ENCODE measurements at places on chromosomes 4 and X.

- DNase-seq, result peak; percentile 49
Measured at GRCh38 chr4:673349-674091, 556 bp downstream of the ATP5ME start.

DNA sequence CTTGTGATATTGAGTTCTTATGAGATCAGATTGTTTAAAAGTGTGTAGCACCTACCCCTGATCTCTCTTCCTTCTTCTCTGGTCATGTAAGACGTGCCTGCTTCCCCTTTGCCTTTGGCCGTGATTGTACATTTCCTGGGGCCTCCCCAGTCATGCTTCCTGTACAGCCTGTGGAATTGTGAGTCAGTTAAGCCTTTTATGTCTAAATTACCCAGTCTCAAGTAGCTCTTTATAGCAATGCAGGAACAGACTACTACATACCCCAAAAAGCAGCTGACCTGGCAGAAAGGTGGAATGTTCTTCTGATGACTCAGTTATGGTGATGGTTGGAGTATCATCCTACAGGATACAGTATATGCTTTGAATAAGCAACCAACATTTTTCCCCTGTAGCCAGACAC is 11.4 kb upstream of the MCUB start:
- no peak for DNase-seq

- no peak for DNase-seq
Measured at GRCh38 chrX:19535476-19535875, 20.2 kb upstream of the MAP3K15 start.

GRCh38 chr4:140046016-140046415 is 108.0 kb downstream of the MAML3 start:
- no peak for DNase-seq

- peak; percentile 4 for DNase-seq
Measured at GRCh38 chr4:34619531-34620162, 1624.7 kb downstream of the ARAP2 start.

GRCh38 chr4:17494258-17495190 is 17.4 kb downstream of the QDPR start:
- DNase-seq, result no peak

- no peak for DNase-seq
Measured at GRCh38 chr4:119523399-119523798, 105.2 kb downstream of the PDE5A start.

GRCh38 chr4:123503698-123504363 is 107.2 kb downstream of the SPRY1 start:
- DNase-seq, result no peak

- peak; percentile 54 for DNase-seq
Measured at GRCh38 chr4:48420144-48420543, 63.0 kb upstream of the SLC10A4 start.

DNA sequence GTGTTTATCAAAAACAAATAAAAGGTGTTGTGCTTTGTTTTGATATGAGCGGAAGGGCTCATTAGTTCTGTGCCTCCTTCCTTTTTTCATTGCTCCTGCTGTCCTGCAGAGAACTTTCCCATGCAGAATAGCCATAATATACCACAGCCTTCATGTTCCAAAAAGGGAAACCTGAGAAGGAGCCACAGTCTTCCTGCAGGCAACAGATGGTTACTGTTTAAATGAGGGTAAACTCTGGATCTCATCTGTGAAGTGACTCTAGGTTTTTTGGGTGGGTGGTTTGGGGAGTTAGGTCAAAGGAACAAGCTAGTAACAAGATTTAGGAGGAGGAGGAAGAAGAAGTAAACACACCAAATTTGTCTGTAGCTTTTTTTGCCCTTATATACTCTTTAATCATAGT is 131.8 kb downstream of the BMPR1B start:
- no peak for DNase-seq

DNA sequence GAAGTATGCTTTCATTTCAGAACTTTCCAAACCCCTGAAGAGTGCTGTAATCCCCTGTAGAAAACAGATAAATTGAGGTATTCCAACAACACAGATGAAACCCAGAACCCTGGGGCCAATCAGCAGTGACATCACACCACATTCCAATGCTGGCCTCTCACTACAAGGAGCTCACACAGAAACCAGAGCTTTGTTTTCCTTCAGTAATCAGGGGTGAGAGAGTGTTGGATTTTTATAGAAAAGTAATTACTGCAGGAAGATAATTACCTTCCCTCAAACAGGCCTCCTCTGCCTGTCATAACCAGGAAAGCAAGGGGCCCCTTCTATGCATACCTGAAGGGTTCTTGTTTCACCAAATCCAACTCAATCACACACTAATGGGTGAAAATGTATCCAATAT is 246.2 kb downstream of the SCFD2 start:
- DNase-seq, result no peak

DNA sequence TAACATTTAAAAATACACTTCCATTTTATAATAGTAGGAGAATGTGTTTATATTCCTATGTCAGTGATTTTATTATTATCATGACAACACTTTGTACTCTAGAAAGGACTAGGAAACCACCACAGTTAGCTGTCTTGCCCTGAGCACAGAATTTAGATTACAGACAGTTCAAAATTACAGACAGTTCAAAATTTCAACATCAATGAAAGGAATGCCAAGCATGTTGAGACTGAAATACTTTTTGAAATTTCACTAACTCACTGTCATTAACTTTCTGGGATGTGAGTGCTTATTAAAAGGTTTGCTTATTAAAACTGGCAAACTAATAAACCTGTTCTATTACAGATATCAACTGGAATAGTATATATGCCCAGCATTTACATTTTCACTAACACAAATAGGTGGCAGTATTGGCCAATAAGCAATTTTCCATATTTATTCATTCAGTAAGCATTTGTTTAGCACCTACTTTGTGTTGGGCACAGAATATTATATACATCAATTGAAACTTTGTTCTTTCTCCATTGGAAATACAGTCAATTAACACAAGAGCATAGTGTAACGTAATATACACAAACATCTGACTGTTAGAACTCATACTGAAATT is 179.4 kb downstream of the FBXW7 start:
- DNase-seq, result no peak

- DNase-seq, result no peak
Measured at GRCh38 chrX:2576793-2577192, 76.0 kb upstream of the DHRSX start.

DNA sequence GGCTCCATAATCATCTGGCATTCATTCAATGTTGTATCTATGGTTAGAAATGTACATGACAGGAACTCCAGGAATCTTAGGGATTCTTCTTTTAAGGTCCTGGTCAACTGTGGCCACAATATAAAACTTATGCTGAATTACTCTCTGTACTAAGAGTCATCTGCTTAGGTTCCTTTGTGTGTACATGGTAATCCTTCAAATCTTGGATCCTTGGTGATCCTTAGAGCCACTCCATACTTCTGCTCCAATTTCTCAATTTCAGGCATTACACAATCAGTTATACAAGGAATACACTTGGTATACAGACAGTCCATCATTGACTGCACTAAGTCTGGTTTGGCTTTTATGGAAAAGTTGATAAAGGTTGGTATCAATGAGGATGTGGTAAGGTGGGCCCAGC is 5.8 kb downstream of the SRD5A3 start:
- DNase-seq, result no peak

- DNase-seq, result no peak
Measured at GRCh38 chr4:11505221-11505971, 76.7 kb upstream of the HS3ST1 start.

DNA sequence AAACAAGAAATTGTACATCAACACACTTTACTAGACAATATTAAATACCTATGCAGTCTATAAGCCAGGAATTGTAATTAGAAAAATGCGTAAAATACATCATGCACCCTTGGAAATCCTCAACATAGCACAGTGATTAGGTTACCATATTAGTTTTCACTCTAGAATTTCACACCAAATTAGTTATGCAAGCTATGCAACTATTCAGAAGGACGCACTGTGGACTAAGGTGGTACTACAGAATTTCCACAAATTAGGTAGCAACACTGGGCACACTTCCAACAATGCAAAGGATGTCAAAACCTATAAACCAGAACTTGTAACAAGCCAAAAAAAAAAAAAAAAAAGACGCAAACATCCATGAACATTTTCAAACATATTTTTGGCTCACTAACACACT is 71.1 kb upstream of the ZCCHC13 start:
- no peak for DNase-seq

DNA sequence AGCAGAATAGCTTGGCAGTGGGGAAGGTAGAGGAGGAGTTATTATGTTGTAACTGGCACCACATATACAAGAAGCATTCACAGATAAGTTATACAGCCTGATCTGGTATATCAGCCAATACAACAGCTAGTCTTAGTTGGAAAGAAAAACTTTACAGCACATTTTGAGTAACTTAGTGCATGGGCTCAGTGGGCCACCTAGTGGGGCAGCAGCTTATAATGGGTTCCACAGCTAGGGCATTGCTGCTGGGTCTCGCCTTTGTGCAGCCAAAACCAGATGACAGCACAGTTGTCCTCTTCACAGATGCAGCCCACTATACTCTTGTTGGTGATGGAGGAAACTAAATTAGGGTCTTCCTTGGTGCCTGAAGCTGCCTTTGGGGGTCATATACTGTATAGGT is 448.1 kb upstream of the RASGEF1B start:
- no peak for DNase-seq

DNA sequence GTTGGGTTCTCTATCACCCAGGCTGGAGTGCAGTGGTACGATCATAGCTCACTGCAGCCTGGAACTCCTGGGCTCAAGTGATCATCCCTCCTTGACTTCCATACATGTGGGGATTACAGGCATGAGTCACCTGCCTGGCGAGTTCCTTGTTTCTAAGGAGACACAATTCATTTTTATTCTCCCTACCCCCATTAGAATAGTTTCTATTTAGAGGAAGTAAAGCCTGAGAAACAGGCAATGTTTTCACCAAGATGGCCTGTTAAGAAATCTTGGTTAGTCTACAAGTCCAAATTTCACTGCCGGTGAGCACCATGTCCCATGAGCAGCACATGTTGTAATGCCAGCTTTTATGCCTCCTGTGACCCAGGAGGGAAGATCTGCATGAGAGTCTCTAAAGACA is 5.7 kb downstream of the CYBB start:
- DNase-seq, result no peak

GRCh38 chrX:138037548-138037947 is 471.6 kb downstream of the ZIC3 start:
- no peak for DNase-seq

GRCh38 chr4:152503653-152504290 is 32.1 kb downstream of the FBXW7 start:
- DNase-seq, result no peak

GRCh38 chrX:23662853-23663252 is 4.4 kb upstream of the PRDX4 start:
- no peak for DNase-seq

- DNase-seq, result no peak
Measured at GRCh38 chrX:31506360-31506759, 434.5 kb upstream of the FTHL17 start.

- no peak for DNase-seq
Measured at GRCh38 chr4:159159611-159160010, 56.7 kb downstream of the RAPGEF2 start.

DNA sequence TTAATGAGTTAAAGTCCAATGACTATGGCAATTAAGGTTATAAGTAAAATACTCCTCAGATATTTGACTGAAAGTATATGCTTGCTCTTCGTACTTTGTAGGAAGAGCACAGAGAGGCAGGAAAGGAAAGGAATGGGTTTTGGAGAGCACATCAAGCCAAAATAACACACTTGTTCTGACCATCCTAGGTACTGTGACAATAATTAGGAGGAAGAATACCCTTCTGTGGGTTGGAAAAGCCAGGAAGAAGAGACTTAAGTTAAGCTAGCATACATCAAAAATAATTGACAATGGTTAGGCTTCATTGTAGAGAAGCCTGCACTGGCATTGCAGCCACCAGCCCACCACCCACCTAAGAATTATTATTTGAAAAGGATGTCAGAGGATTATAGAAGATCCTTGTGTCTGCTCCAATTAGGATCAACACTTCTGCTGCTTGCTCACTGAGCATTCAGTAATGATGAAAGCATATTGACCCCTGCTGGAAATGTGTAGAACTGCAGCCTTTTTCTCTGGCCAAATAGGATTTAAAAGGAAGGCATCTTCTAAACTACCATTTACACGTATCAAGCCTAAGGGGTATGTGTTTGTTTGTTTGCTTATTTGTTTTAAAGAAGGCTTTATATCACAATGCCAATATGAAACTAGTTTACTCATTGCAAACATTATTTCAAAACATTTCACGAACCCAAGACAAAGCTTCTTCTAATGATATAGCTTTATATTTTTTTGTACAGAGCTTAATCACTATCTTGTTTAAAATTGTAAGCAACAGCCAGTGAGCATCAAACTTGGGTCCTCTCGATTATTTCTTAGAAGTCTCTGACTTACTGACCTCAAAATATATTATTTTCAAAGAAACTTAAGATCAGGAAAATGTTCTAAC is 286.2 kb upstream of the TET2 start:
- peak; percentile 58 for DNase-seq

DNA sequence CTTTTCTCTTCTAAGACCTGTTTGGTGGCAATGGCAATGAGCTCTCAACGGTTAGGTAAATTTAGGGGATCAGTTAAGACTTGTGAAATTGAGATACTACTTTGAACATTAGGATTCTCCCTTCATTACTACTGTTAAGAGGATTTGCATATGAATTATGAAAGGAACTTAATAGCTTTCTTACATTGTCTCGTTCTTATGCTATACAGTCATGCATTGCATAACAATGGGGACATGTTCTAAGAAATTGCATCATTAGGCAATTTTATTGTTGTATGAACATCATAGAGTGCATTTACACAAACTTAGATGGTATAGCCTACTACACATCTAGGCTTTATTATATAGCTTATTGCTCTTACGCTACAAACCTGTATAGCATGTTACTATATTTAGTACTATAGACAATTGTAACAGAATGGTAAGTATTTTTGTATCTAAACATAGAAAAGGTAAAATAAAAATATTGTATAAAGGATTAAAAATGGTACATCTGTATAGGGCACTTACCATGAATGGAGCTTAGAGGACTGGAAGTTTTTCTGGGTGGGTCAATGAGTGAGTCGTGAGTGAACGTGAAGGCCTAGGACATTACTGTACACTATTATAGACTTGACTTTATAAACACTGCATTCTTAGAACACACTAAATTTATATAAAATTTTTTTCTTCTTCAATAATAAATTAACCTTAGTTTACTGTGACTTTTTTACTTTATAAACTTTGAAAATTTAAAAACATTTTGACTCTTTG is 62.5 kb downstream of the PAQR3 start:
- no peak for DNase-seq

- DNase-seq, result no peak
Measured at GRCh38 chrX:75303795-75304194, 29.9 kb downstream of the UPRT start.

DNA sequence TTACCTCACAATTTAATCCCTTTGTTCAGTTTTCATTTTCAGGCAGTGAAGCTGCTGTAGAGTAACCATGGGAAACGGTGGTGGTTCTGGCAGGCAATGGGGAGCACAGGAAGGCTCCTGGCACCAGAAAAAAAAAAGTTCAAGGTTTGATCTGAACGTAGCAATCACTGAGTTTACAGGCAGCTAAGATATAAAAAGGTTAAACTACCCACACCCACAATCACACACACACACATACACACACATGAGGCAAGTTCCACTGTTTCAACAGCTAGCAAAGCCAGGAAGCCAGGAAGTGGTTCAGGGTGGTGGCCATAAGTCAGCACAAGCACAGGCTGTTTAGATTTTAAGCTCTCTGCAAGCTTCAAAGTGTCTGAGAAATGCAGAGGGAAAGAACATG is at the start of gene SULT1B1:
TSS of gene SULT1B1 (minus strand) at position 166 of the 400 bp plus-strand sequence. CDS start 5,403 bp downstream, outside the sequence.
- no peak for DNase-seq

All from thyroid gland (tissue), 4 donors.